NCI-H1436 treated with DMSO at 0.1 percent for 48 hours (cell line): ENCODE measurements at places on chromosomes 6 and 20.

DNA sequence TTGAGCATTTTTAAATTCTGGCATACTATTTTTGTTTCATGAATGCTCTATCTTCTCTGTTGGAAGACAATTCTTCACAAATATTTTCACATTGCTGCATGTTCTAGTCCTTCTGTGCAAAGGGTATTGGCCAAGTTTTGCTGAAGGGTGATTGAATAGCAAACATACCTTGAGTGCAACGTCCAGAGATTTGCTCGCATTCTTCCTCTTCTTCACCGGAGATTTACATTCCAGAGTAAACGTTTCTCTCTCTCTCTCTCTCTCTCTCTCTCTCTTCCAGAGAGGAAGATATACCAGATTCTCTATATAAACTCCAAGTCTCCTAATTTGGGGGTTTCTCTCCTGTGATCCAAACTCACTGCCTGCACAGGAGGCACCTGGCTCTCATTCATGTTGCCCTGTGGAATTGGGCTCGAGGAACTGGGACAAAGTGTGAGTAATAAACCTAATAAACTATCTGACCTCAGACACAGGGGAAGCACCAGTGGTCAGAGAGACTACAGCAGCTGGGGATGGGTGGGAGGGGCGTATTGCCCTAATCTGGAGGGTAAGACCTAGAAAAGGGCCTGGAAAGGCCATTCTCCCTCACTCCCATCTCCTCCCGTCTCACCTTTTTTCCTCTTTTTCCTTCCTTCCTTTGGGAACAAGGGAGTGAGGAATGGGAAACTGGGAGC lies 1.1 kb upstream of the TREML1 start:
- DNase-seq: no peak

- DNase-seq: no peak
These were observed 7.9 kb upstream of the SLC52A3 start for GRCh38 chr20:776165-776564.

DNA sequence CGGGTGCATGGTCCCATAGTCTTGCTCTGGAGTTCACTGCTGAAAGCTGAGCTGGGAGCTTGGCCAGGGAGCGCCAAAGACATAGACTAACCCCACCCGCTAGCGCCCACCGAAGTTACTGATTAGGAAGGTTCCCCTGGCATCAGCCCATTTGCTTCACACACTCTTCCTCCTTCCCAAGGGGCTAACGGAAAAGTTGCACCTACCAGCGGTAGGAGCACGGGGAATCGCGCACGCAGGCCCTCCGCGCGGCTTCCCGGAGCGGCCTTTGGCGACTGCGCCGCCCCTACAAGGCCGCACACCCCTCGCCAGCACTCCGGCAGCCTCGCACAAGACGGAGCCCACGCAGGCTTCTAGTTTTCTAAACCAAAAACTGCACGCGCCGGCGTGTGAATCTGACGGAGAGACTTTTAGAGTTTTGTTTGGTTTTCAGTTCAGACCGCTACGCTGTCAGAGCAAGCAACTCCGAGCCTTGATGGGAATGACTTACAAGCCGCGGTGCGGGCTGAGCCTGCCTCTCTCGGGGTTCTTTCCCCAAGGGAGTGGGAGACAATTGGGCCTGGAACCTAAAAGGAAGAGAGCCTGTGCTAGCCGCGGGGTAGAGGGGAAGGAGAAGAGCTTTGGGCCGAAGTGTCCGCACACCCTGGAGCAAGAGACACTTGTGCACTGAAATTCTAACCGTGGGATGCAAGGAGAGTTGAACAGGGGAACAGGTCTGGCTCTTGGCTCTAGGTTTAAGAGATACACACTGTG lies 891 bp upstream of the POU3F2 start:
- DNase-seq: no peak

GRCh38 chr6:168315596-168315995 lies 4.0 kb downstream of the DACT2 start:
- DNase-seq: no peak
